ENCODE measurements at places on chromosomes 3 and 15.

GRCh38 chr3:162933656-162934055 lies 1437.0 kb downstream of the OTOL1 start:
- DNase-seq: no peak

DNA sequence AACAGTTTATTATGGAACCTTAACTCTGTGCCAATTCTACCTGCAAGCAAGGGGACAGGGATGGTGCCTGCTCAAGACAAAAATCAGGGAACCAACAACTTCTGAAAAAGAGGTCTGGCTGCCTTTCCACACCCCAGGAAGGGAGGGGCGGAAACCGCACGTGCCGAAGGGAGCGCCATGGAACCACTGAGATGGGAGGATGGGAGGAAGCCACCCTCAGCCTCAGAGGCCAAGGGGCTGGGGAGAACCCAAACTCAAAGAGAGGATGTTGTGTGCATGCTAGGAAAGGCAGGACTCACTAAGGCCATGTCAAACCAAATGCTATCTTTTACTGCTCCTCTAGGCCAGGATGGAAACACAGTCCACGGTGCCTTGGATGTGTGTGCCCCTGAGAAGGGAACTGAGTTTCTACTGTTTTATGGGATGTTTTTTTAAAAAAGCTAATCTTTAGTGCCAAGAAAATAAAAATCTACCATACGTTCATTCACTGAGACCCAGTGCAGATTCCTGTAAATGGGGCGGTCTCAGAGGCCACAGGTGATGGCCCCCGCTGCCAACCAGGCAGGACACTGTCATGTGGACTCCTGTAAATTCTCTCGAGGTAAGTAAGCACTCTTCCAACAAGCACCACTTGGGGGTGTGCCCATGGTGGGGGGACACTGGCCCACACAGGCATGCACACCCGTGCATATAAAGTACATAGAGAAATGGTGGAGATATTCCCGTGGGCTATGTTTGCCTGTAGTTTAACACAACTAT lies 20.5 kb downstream of the SRPRB start:
- DNase-seq: no peak

DNA sequence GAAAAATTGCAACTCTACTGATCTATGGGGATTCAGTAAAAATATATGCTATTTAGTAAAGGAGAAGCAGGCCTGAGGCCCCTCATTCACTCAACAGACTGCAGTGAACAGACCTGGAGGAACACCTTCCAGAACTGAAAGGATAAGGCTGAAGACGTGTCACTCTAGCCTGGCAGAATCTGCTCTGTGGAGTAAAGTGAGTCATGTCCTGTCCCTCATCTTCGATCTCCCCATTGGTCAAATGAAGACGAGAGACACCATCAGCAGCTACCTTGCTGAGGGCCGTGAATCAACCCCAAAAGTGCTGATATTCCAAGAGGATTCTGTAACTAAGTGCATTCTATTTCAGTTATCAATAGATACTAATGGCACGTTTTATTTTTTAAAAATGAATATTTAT lies 359.7 kb downstream of the FGF12 start:
- no peak for DNase-seq

- DNase-seq: no peak
Observed at GRCh38 chr15:34644851-34645250, 61.4 kb upstream of the GOLGA8B start.

GRCh38 chr15:82909080-82909815 lies 43.3 kb downstream of the HOMER2 start:
- no peak for DNase-seq

DNA sequence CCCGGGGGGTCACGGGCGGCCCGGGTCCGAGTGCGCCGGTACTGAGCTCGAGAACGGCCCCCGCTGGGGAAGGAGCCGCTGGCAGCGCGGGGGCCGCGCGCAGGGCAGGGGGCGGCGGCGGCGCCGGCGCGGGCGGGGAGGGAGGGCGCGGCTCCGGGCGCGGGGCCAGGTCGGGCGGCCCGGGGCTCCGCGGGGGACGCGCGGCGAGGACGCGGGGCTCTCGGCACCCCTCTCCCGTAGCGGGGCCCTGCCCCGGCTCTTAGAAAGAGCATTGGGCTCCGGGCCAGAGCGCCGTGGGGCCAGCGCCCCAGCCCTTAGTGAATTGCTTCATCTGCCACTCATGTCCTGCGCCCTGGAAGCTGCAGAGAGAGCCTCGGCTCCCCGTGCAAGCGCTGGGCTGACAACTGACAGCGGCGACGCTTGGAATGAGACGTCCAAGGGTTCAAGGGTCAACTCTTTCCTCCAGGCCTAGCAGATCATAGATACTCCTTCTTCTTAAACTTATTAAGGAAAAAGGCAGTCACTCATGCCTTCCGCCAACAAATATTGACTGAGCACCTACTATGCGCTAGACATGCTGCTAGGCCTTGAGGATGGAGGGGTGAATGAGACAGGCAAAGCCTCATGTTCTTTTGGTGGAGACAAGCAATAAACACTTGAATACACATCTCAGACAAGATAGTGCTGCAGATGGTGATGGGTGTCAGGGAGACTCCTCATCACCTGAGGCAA lies 140.8 kb downstream of the SMAD6 start:
- DNase-seq: no peak

DNA sequence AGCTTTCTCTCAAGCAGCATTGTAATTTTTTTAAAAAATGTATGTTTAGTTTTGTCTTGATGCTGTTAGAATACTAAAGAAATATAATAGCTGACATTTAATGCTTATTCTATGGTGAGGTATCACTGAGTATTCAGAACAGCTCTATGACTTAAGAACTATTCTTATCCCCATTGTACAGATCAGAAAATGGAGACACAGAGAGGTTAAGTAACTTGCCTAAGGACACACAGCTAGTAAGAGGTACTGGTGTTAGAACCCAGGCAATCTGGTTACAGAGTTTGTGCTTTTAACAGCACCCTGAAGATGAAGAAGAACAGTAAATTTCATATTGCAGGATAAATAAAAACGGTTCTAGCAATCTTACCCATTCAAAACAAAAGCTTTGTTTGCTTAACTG lies 15.5 kb downstream of the PLA2G4D start:
- no peak for DNase-seq

DNA sequence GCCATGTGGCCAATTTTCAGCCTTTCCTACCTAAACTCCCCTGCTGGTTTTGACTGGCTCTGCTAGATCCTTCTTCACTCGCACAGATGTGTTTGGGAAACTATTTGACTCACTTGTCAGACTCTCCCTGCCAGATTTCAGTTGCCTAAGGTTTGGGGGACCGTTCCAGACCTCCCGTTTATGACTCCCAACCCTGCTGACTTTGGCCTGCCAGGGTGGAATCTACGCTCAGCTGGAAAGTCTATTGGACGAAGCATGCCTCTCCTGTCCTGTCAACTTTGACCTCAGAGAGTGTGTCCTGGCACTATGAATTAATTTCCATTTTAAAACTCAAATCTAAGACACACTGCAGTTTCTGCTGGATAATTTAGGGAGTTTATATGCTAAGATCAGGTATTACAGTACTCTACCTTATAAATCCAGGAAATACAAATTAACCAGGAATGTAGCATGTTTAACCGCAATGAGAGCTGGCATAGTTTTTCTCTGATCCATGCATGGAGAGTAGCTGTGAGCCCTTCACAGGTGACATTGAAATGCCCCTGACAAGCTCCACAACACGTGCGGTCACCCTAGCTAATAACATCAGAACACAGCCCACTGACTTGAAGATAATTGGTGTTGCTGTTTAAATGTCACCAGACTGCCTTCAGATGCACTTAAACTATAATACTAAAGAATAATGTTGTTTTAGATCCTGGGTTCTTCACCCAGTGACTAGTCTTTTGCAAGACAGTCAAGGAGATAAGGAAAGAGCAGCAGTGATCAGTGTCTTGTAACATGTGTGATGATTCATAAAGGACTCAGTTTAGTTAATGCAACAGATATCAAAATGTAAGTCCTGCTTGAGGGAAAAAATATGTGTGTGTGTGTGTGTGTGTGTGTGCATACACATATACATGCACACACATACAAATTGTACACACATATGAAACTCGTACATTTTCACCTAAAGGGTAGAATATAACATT lies 223.0 kb upstream of the MCTP2 start:
- no peak for DNase-seq

DNA sequence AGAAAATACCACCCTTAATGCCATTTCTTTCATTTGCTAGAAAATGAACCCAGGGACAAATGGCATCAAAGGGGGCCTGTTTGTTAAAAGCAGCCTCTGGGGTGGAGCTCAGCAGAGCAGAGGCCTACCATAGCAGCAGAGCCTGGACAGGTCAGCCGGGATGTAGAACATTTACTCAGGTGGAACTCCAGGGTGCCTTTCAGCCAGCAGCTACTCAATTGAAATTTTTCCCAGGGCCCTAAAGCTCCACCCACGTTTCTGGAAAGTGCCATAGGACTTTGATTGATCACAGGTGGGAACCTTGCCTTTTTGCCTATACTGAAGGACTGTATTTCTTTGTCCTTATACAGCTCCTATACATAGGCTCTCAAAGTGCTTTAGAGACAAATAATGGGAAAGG lies 74.5 kb upstream of the C15orf61 start:
- no peak for DNase-seq

- DNase-seq: no peak
Observed at GRCh38 chr3:68958932-68959331, 26.6 kb upstream of the TAFA4 start.

- DNase-seq: no peak
Observed at GRCh38 chr15:29105151-29105854, 164.3 kb downstream of the NSMCE3 start.

- DNase-seq: no peak
Observed at GRCh38 chr15:68201879-68202261, 3.3 kb downstream of the CALML4 start.

DNA sequence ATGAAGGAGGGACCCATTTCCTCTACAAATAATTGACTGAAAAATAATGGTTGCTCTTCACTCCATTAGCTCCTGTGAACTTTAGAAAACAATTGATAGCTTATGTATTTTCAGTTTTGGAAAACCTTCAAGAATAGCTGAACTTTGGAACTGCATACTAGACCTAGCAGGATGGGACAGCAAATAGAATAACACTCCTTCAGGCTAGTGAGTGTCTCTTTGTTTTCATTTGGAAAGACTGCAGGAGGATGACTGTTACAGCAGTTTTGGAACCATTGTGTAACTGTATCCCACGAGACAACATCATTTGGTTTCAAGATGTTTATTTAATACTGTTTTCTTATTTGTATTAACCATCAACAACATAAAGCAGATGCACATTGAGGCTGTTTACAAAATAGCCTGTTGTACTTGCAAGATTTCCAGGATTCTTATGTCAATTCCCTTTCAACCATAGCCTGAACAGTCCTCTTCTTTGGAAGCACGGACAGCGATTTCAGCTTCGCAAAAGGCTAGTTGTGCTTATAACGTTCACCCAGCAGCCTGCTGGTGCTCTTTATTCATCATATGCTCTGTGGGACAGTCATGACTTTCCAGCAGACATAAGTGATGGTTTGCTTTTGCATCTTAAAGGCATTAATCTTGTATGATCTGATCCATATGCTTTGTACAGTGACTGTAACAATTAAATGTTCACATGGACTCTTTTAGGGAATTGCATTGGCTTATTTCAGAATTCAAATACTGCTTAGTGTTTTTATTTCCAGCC lies 335.5 kb downstream of the IL5RA start:
- no peak for DNase-seq

- DNase-seq: no peak
Observed at GRCh38 chr3:24087469-24087868, 142.4 kb downstream of the NR1D2 start.

GRCh38 chr3:129016356-129016719 lies 15.2 kb downstream of the EFCC1 start:
- peak; percentile 82 for DNase-seq

DNA sequence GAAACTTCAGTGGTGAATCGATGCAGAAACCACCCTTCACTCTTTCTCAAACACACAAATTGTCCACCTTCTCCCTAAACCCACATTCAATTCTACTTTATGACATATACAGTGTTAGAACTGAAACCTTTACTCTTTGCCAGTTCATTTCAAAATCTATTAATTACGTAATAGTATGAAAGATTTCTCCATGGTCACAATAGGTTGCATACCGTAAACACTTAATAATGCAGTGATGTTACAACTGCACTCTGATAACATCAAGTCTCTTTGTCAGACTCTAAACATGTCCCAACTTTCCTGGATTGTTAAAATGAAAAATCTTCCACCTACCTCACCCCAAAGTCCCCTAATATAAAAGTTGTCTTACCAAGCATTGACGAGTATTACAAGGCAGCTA lies 111.8 kb upstream of the PROK2 start:
- no peak for DNase-seq

GRCh38 chr3:155682426-155683343 lies 62.2 kb downstream of the PLCH1 start:
- DNase-seq: no peak

DNA sequence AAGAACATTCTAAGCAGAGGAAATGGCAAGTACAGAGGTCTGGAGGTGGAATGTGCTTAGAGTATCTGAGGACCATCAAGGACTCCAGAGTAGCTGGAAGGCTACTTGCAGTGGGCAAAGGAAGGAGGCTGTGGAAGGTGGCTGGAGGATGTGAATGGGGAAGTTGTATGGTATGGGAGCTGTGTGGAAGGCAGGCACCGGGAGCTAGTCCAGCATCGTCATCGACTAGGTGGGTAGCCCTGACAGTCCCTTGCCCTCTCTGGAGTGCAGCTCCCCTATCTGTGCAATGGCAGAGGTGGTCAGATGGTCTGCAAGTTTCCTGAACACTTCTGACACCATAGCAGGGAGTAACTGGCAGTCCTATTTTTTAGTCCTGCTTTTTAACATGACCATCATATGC lies 19.3 kb downstream of the CCDC13 start:
- DNase-seq: peak; percentile 5
